ENCODE measurements at places on chromosomes 1 and 21.

- no peak for DNase-seq
Measured at GRCh38 chr21:18950045-18950740, 546.6 kb upstream of the TMPRSS15 start.

DNA sequence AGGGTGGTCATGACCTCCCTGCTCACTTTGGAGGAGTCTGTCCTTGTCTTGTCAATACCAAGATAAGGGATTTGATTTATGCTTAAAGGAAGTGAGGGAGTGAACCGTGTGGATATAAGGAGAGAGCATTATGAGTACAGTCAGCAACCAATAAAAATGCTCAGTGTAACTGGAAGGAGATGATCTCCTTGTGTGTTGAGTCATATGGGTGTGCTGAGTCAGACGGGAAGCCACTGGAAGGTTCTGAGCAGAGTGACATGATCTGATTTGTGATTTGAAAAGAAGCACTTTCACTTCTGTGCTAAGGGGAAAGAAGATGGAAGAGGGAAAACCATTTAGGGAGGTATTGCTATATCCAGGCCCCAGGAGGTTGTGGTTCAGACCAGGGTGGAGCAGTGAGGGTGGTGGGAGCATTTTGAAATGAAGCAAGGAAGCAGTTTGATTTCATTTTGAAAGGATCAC is 2.5 kb upstream of the BCL10 start:
- peak; percentile 92 for DNase-seq

DNA sequence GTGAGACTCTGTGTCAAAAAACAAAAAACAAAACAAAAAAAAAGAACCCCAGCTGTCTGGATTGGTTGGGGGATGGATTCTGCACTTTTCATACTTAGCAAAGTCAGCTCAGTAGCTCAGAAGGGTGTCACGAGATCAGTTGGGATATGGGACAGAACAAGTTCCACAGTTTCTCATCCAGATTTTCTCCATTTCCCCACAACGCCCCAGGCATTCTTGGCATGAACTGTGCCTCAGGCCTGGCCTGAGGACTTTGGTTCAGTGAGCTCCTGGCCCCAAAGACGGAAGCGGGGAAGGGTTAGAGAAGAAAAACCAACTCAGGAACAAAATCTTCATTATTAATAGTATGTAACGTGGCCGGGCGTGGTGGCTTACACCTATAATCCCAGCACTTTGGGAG is 1.9 kb downstream of the AKR7A2 start:
- no peak for DNase-seq

DNA sequence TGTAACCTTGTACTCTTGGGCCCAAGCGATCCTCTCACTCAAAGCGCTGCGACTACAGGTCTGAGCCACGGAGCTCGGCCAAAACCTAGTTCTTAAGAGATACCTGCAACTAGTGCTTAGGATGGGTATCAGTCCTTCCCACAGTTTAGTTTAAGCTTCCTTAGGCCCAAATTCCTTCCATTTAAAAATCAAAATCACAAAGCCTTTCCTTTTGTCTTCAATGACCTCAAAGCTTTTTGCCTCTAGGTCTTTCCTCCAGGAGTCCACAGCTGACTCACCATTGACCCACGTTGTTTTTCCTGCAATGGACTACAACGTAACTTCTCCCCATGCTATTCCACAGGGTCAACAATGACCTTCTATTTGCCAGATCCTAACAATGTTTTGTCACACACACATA is 64.0 kb downstream of the APP start:
- no peak for DNase-seq

GRCh38 chr1:177585302-177586220 is 384.3 kb downstream of the SEC16B start:
- no peak for DNase-seq

Data from NCI-H226 (cell line).